NCI-H1436 treated with DMSO at 0.1 percent for 48 hours (cell line): ENCODE measurements at places on chromosomes 1 and 21.

GRCh38 chr1:198833706-198834503 lies 195.1 kb downstream of the PTPRC start:
- no peak for DNase-seq

GRCh38 chr1:65756616-65757015 lies 36.1 kb upstream of the PDE4B start:
- DNase-seq, result no peak

- DNase-seq, result no peak
These were observed 61.3 kb downstream of the CD34 start for GRCh38 chr1:207849646-207850045.

- DNase-seq, result no peak
These were observed 85.6 kb downstream of the NKAIN1 start for GRCh38 chr1:31154000-31154631.

DNA sequence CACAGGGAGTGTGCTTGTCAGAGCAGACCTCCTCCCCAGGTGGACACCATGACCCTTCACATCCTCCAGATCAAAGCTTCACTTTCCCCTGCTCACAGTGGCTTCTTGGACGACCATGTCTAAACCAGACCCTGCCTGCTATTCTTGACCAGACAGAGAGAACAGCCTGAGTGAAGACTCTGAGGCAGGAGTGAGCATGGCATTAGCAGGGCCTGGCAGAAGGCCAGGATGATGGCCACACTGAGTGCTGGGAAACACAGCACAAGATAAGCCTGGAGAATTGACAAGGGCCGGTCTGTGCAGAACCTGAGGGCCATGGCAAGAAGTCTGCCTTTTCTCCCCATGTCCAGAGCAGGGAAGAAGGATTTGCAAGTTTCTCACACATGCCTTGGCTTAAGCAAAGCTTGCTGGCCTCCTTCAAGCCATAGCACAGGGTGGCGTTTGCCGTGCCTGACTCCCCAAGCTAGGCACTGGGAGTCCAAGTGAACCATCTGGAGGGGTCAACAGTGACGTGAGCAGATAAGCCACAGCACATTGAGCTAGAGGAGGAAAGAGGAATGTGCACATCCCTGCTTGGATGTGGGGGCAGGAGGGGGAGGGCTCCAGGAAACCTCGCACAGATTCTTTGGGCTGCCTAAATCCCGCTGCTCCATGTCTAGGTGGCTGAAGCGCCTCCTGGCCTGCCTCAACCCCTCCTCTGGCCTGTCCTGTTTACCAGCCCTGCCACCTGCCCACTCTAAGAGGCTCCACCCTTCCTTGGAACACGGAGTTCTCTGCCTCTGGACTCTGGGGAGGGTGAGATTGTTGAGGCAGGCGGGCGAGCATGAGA lies 87.1 kb downstream of the CD58 start:
- no peak for DNase-seq

DNA sequence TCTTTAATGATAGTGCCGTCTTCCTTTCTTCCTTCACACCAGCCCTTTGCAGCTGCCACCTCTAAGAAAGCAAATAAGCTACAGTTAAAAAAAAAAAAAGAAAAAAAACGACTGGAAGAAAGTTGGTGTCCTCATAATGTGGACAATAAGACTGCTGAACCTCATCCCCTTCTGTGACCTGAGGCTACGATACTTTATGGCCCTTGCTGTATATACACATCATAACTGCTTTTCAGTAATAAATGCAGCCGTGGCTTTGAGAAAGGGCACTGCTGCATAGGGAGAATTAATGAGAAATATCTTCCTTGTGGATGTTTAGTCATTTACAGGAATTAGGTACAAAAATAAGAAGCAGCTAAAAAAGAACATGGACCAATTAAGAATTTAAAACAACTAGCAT lies 333.8 kb upstream of the ADGRL2 start:
- DNase-seq, result no peak

DNA sequence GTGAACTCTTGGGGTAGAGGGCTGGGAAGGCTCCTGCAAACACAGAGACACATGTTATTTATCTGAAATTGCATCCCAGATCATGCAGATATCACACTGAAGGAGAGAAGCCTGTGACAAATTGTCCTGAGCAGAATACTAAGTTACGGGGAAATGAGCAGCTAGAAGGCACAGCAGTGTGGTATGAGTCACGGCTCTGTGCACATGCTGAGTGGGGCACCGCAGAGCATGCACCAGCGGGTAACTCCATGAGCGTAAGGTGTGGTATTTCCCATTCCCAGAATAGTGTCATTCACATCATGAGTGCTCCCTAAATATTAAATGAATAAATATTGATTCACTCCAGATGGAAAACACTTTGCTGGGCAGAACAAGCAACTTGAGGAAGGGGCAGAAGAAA lies 21.3 kb upstream of the FCRL2 start:
- no peak for DNase-seq

GRCh38 chr1:203871114-203871880 lies 9.9 kb downstream of the SNRPE start:
- DNase-seq, result no peak
